Uterus (tissue), 4 donors: ENCODE measurements at places on chromosomes 7 and 10.

- DNase-seq, result no peak
Measured at GRCh38 chr10:43693602-43694001, 44.9 kb upstream of the ZNF32 start.

DNA sequence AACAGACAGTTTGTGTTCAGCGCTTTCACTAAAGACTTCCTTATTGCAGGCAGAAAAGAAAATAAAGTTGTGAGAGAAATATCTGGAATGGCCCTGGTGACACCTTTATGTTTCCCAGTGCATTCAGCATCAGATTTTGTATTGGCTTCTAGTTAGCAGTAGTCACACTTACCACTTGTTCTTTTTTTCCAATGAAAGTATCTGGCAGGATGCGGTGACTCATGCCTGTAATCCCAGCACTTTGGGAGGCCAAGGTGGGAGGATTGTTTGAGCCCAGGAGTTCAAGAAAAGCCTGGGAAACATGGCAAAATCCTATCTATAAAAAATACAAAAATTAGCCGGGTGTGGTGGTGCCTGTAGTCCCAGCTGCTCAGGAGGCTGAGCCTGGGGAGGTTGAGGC is 649.6 kb downstream of the LRMDA start:
- DNase-seq, result no peak

DNA sequence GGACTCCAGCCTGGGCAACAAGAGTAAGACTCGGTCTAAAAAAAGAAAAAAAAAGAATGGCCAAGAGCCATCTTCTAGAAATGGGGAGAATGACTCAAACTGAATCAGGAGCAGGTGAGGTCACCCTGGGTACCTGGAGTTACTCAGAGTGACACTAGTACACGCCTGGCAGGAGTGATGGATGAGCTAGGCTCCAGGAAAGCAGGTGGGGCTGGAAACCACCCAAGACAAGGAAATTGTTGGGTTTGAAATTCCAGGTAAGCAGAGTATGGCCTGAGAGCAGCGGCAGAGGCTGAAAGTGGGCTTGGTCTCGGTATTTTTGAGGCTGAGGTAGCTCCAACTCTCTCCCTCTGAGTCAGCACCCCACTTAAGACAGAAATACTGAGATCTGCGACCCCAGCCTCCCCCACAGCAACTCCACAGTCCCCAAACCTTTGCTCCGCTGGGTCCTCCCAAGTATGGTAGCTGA is 18.5 kb downstream of the DDIT4 start:
- no peak for DNase-seq

DNA sequence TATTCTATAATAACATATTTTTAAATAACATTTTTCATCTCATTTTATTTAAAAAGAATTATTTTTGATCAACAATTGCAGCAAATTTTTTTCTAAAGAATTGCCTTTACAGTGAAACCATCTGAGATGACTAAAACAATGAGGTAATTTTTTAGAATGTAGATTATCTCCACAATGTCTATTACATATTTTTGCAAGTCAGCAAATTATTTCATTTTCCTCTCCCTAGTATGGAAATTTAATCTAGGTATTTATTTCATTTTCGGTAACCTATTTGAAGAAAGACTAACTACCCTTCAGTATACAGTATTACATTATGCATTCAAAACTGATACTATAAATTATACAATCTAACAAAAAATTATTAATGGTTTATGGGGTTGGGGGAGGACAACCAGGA is 213.2 kb upstream of the SP4 start:
- DNase-seq, result no peak

DNA sequence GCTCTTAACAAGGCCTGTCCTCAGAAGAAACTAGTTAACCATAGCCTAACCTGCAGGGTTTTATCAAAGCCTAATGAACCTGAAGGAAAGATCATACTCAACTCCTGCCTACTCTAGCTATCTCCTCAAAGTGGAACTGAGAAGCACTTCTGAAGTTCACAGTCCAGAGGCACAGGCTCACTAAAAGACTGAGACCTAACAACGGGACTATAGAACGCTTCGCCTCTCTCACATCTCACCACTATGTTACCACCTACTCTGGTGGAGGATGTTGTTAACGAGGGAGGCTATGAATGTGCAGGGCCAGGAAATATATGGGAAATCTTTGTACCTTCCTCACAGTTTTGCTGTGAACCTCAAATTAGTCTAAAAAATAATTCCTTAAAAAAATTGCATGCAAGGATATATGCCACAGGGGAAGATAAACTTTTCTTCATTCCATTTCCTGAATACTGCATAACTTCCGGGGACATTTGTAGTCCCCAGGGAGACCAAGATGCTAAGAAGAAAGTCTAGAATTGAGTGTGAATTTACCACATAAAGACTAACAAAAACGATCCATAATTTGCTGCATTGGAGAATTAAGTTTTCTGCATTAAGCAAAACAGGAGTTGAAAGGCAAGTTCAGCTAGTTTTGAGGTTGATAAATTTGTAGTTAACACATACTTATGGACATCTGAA is 21.6 kb downstream of the LIPJ start:
- no peak for DNase-seq

- DNase-seq, result no peak
Measured at GRCh38 chr7:30765408-30765807, 5.8 kb upstream of the MINDY4 start.

- no peak for DNase-seq
Measured at GRCh38 chr10:70914316-70914864, 26.0 kb upstream of the PCBD1 start.

GRCh38 chr7:99514050-99514449 is 9.6 kb downstream of the ZKSCAN5 start:
- no peak for DNase-seq

- DNase-seq, result no peak
Measured at GRCh38 chr10:48194830-48195229, 79.7 kb downstream of the FRMPD2 start.

DNA sequence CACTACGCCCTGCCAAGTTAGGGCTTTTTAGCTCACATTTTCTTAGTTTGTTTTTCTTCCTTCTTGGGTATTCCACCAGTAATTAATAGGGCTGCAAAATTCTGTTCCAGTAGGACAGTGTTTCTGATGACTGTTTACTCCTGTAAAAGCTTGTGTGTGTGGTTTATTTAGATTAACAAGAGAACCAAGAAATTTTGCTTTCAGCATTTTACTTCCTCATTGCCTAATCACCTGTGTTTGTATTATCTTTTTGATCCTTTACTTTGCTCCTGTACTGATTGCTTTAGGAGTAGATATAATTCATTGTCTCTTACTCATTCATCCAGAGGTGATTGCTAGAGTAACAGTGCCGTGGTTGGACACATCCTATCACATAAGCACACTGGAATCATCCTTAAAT is 27.7 kb downstream of the TDRD1 start:
- DNase-seq, result no peak

GRCh38 chr10:122341141-122341810 is 33.2 kb upstream of the PLEKHA1 start:
- DNase-seq, result peak; percentile 69

DNA sequence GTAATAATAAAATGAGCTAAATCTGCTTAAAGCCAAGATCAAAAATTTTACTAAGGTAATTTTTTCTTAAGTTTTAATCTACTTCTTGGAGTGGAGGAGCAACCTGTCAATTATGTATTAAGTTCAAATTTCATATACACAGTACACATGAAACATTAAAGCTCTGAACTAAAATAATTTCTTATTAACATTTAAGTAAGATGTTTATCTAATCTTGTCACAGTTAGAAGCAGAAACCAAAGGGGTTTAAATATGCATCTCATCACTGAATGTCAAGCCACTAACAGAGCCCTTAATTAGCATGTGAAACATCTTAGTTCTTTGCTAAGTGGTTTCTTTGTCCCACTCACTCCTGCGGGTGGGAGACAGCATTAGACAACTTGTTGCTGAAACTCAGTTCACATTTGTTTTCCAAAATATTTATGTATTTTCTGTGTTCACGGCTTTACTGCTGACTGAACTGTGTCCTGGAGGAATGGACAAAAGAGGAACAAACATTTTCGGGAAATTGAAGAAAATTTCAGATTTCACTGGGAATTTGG is 130.9 kb upstream of the MBL2 start:
- no peak for DNase-seq

DNA sequence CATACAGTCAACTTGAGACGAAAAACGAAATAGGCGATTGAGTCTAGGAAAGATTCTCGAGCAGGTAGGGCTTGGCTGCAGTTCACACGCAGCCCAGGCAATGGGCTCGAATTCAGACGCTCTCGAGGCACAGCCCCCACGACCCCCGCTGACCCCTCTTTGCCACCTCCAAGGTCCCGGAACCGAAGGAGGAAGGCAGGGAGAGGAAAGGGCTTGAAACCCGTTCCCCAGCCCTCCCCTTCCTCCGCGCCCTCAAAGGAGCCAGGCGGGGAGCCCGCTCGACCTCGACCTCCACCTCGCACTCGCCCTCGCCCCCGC is 441 bp downstream of the CCDC186 start:
- no peak for DNase-seq

DNA sequence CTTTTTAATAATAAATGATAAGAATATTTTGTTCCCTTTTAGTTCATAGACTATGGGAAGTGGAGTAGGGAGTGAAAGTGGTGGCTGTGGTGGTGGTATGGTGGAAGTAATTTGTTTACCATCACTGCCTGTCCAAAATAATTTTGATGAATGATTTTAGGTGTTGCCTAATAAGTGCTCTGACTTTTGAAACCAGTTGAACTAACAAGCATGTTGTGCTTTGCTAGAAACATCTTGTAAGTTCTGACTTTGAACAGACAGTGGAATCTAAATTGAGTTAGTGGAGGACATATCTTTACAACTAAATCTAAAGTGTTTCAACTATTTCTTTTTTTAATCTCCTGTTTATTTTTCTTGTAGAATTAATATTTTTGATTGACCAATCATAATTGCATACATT is 49.7 kb downstream of the ZEB1 start:
- no peak for DNase-seq

DNA sequence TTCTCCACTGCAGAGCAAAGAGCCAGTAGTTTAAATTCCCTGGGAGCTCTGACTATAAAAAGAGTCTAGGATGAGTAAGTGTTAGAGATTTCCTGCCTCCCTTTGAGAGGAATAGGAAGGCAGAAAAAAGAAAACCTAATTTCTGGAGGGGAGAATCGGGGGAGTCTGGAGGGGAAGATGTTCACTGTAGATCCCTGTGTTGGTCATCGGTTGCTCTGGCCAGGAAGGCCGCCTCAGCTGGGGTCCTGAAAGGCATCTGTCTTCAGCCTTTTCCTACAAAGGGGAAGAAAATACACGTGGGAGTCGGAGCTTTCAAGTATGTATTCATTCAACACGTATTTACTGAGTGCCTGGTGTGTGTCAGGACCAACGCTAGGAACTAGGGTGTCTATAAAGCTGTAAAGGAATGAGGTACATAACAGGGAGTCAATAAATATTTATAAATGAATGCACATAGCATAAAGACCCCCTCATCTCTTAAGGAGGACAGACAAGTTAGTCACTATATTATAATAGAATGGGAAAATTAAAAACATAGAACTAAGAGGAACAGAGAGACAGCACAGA is 101.1 kb downstream of the ICA1 start:
- no peak for DNase-seq

DNA sequence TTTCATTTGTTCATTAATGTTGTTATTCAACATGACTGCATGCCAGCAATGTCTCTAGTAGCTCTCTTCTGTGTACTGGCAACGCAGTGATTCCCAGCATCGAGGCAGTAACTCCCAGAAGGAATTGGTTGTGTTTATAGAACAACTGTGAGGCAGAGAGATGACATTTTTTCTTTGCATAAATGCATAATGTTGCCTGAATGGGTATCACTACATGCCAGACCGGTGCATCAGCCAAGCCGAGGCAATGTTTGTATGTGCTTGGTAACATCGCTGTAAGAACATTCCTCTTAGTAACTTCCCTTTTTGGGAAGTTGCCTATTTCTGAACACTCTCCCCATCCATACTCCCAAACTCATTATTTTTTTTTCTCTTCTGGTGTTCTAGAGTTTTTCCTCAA is 182.9 kb downstream of the HTR7 start:
- no peak for DNase-seq

GRCh38 chr7:158023157-158023556 is 564.5 kb downstream of the PTPRN2 start:
- DNase-seq, result no peak

GRCh38 chr10:14384915-14385314 is 54.2 kb upstream of the FRMD4A start:
- DNase-seq, result no peak

DNA sequence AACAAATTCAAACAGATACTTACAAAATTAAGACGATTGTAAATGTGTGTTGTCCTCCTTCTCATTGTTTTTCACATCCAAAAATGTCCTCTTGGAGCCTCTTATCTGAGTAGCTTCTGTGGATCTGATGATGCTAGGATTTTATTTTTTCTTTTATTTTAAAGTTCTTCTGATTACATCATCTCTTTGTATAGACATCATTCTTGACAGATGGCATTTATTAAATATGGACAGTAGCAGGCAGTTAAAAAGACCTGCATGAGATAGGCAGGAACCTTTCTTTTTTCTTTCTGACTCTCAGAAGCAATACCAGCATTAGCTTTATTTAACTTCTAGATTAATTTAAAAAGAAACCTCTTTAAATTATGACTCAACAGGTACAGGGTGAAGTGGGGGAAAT is at the start of gene RPA3:
Gene RPA3, minus strand, starts transcription at position 116 of the 400 bp plus-strand sequence. CDS start 78,189 bp downstream, outside the sequence.
- no peak for DNase-seq

DNA sequence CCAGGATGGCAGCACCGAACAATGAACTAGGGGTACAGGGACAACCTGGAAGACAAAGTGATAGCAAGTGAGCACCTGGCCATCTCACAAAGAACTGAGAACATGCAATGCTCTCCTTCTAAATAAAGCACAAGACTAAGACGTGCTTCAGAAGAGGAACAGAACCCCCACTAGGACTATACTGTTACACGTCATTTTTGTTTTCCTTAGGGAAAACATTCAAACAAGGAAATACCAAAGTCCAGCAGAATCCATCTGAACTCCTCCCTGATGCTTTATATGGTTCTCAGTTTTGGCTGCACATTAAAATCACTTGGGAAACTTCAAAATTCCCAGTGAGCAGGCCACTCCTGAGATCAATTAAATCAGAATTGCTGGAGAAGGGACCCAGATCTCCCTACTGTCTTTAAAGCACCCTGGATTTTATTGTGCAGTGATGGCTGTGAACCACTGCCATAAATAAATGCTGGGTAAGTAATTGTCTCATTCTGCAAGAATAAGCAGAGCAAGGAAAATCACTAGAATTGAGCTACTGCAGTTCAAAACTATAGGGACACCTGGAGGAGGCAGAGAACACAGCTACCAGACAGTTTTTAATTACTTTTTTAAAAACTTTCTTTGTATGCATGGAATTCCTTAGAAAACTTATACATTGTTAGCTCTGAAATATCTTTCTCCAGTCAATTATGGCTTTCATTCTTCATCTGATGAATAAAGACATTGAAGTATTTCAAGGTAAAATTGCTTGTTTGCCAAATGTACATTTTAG is 866.5 kb upstream of the GHITM start:
- no peak for DNase-seq

DNA sequence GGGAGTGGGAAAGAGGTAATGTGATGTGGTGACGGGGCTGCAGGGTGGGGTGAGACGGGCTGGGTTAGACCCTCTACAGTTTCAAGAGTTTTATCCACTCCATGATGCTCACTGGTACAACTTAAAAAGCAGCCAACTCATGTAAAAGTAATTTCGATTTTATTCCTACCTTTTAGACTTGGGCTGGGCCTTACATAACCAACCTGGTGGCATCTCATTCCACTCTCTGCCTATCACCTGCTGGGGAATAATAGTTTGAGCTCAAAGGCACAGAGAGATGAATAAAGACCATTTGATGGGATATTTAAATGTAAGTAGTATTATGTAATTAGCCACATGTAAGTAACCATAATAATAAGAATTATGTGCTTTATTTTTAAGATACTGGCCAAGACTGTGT is 366.0 kb upstream of the RNF32 start:
- DNase-seq, result no peak

- DNase-seq, result no peak
Measured at GRCh38 chr10:43026039-43026973, 50.6 kb upstream of the RET start.
